Gastrocnemius medialis (tissue), 4 donors: ENCODE measurements at places on chromosomes 2 and 18. TPM values are rescaled to one million over a fixed set of nuclear protein-coding genes. Genes with fewer than 3 reads are reported as not detected.

GRCh38 chr2:21415234-21415633 lies 291.5 kb downstream of the TDRD15 start:
- no peaks in the 10 kb centered on the region for H3K4me1 ChIP-seq
- H3K4me3 ChIP-seq, result no peak overlapping the region
- H3K36me3 ChIP-seq, result no peaks in the 10 kb centered on the region
- DNase-seq, result no peak
- H3K27ac ChIP-seq, result no peak overlapping the region

The CD8A gene
- total RNA-seq, result not detected

DNA sequence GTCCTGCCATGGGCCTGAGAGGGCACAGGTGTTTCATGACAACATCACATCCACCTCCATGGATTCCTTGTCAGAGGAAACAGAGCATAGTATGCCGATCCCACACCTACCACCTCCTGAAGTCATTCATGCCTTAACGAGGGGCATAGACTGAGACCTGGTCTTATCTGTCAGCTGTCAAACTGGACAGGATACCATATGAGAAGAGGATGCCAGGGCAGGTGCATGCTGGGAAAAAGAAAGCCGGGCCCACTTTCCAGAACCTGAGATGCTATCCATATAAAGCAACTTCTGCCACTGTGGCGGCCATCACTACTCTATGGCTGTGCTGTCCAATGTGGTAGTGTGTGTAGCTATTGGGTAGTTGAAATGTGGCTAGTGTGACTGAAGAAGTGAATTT lies 116.0 kb upstream of the SIX2 start:
- no peak overlapping the region for H3K4me3 ChIP-seq
- DNase-seq, result no peak
- no peaks in the 10 kb centered on the region for H3K4me1 ChIP-seq
- no peaks in the 10 kb centered on the region for H3K27me3 ChIP-seq
- no peaks in the 10 kb centered on the region for H3K36me3 ChIP-seq

DNA sequence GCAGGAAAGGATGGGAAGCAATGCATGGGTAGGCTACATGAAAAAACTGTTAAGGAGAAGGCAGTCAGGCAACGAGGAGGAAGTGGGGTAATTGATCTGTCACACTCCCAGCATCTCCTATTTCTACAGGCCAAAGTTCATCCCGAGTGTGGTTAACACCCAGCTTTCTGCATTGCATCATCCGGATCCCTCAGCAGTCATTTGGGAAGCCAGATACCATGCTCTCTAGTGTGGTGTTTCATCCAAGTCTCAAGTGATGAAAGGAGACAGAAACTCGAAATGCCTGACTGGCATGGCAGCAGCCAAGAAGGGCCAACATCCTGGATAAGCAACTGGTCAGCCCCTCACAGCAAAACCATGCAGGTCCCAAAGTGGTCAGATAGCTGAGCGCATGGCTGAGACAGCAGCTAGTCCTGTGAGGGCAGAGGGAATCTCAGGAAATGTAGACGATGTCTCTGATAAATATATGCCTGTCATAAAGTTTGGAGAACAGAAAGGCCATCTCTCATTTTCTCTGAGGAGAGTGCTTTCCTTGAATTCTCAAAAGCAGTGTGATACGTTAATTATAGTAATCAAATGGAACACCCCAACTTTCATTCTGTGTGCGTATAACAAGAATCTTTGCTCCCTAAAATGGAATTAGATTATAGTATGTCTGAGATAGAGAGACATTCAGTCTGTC lies 24.8 kb upstream of the HNRNPA3 start:
- H3K4me3 ChIP-seq, result no peak overlapping the region
- no peaks in the 10 kb centered on the region for H3K36me3 ChIP-seq
- DNase-seq, result no peak
- no peak overlapping the region for H3K27ac ChIP-seq
- no peaks in the 10 kb centered on the region for H3K27me3 ChIP-seq

The EHBP1 gene
- 11.1 TPM for total RNA-seq

- DNase-seq, result no peak
- H3K4me1 ChIP-seq, result peaks cover 25% of the 10 kb centered on the region
- peak overlapping the region; percentile 73 for H3K4me3 ChIP-seq
Observed at GRCh38 chr2:169510496-169510895, 994 bp downstream of the KLHL41 start.

- H3K27me3 ChIP-seq, result no peaks in the 10 kb centered on the region
- no peak for DNase-seq
- H3K4me3 ChIP-seq, result no peak overlapping the region
- H3K27ac ChIP-seq, result peak overlapping the region; percentile 38
- no peaks in the 10 kb centered on the region for H3K36me3 ChIP-seq
Observed at GRCh38 chr2:10286216-10287037, 16.3 kb upstream of the HPCAL1 start.

DNA sequence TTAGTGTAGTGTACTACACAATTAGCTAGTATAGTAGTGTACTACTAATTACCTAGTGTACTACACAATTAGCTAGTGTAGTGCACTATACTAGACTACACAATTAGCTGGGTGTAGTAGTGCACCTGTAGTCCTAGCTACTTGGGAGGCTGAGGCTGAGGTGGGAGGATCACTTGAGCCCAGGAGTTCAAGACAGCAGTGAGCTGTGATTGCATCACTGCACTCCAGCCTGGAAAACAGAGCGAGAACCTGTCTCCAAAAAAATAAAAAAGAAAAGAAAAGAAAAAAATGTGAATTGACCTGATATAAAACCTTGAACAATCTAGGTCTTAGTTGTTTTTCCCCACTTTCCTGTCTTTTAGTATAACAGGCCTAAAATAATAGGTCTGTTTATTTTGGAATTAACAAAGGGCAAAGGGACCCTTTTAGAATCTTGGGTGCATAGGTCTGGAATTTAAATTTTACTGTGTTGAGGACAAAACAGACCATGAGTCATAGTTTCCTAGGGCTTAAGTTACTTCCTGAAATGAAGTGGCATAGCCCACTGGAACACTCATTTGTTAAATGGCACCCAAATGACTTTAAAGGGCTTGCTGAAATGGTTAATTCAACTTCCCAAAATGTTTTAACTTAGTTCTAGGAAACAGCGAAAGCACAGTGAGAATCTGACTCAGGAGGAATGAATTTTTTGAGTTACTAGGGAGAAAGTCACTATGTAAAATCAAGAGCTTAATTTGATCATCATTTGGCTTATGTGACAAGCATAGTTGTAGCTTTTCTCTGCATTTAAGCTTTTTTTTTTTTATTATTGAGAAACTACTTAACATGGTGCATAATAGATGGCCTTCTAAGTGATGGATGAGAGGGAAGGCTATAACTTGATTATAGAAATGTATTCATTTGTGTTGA lies 50.7 kb upstream of the ARL5A start:
- no peaks in the 10 kb centered on the region for H3K27me3 ChIP-seq
- no peaks in the 10 kb centered on the region for H3K36me3 ChIP-seq
- peaks cover 5% of the 10 kb centered on the region for H3K4me1 ChIP-seq
- H3K27ac ChIP-seq, result no peak overlapping the region
- H3K4me3 ChIP-seq, result no peak overlapping the region
- no peak for DNase-seq

The DPYSL5 gene
- not detected for total RNA-seq

GRCh38 chr2:200624658-200625057 lies 38.8 kb downstream of the AOX1 start:
- H3K27ac ChIP-seq, result no peak overlapping the region
- no peak for DNase-seq
- H3K4me3 ChIP-seq, result no peak overlapping the region
- no peaks in the 10 kb centered on the region for H3K27me3 ChIP-seq
- no peaks in the 10 kb centered on the region for H3K4me1 ChIP-seq

GRCh38 chr18:31825772-31826171 lies 65.1 kb upstream of the SLC25A52 start:
- no peaks in the 10 kb centered on the region for H3K27me3 ChIP-seq
- no peak overlapping the region for H3K27ac ChIP-seq
- no peak for DNase-seq
- peaks cover 4% of the 10 kb centered on the region for H3K36me3 ChIP-seq
- no peak overlapping the region for H3K4me3 ChIP-seq
- no peaks in the 10 kb centered on the region for H3K4me1 ChIP-seq

DNA sequence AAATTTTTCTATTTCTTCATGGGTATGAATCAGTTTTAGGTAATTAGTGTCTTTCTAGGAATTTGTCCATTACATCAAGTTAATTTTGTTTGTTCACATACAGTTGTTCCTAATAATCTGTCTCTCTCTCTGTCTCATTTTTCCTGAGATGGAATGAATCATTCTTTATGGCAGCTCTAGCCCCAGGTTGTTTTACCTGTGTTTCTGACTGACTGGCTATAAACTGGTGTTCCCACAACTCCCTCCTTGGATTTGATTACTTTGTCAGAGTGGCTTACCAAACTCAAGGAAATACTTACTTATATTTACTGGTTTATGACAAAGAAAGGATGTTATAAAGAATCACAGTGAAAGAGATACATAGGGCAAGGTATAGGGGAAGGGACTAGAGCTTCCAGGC lies 15.1 kb downstream of the ADNP2 start:
- no peaks in the 10 kb centered on the region for H3K27me3 ChIP-seq
- DNase-seq, result no peak
- H3K27ac ChIP-seq, result no peak overlapping the region
- no peaks in the 10 kb centered on the region for H3K36me3 ChIP-seq

DNA sequence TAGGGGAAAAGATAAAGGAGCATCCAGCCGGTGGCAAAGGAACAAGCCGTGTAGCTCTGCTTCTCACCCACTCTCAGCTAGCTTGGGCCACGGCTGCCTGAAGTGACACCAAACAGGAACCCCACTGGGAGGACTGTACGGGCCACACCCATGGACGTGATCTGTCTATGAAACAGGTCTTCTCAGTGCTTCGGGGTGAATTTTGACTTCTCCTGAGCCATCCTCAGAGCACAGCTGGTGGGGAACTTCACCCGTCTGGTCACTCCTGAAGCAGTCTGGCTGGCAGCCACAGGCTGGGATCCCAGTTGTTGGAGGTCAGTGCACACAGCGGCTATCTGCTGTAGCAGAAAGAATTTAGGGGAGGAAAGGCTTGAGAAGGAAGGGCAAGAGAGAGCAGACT lies 223.8 kb downstream of the FAM210A start:
- peaks cover 49% of the 10 kb centered on the region for H3K4me1 ChIP-seq
- H3K36me3 ChIP-seq, result no peaks in the 10 kb centered on the region
- H3K4me3 ChIP-seq, result peak overlapping the region; percentile 4
- no peak for DNase-seq
- peak overlapping the region; percentile 88 for H3K27ac ChIP-seq

DNA sequence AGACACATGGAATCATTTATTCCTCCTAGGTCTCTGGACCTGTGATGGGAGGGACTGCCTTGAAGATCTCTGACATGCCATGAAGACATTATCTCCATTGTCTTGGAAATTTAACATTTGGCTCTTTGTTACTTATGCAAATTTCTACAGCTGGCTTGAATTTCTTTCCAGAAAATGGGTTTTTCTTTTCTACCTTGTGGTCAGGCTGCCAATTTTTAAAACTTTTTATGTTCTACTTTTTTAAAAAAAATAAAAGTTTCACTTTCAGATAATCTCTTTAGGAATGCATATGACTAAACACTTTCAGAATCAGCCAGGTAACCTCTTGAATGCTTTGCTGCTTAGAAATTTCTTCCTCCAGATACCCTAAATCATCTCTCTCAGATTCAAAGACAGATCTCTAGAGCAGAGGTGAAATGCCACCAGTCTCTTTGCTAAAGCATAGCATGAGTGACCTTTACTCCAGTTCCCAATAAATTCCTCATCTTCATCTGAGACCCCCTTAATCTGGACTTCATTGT lies 209.6 kb downstream of the RPRM start:
- no peaks in the 10 kb centered on the region for H3K27me3 ChIP-seq
- DNase-seq, result no peak
- H3K4me3 ChIP-seq, result no peak overlapping the region
- H3K27ac ChIP-seq, result no peak overlapping the region
- no peaks in the 10 kb centered on the region for H3K36me3 ChIP-seq

The DPY30 gene
- total RNA-seq, result 29.7 TPM

DNA sequence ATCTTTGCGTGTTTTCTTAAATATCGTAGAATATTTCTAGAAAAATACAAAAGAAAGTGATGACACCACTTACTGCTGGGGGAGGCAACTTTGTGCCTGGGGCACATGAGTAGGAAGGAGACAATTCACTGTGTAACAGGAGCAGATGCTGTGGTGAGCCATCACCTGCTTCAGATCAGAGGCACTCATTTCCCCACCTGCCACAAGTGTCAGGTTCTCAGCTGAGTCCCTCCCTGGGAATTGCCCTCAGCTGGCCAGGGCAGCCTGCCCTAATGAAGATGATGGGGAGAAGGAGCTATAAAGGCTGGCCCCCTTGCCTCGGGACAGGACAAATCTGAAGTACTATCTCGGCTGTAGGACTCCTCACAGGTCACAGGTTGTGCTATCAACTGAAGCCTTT lies 322.8 kb downstream of the STK39 start:
- H3K36me3 ChIP-seq, result no peaks in the 10 kb centered on the region
- no peak overlapping the region for H3K4me3 ChIP-seq
- H3K27ac ChIP-seq, result no peak overlapping the region
- no peaks in the 10 kb centered on the region for H3K4me1 ChIP-seq
